ENCODE measurements at places on chromosomes 2 and 18.

DNA sequence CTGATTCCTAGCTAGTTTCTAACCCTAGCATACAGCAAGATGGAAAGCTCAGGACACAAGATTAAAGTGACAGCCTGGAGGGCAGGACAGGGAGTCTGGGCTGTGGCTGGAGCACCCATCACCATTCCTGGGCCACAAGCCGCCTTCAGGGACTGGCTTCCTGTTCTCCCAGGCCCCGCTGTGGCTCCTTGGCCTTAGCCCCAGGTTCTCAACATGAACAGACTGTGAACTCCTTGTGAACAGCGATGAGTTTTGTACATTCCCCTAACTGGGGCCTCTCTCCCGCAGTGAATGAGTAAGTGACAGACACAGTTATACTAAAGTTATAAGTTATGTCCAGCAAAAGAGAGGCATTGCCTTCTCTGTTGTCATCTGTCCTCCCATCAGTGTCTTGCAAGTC lies 35.9 kb upstream of the SLC14A1 start:
- DNase-seq, result no peak

DNA sequence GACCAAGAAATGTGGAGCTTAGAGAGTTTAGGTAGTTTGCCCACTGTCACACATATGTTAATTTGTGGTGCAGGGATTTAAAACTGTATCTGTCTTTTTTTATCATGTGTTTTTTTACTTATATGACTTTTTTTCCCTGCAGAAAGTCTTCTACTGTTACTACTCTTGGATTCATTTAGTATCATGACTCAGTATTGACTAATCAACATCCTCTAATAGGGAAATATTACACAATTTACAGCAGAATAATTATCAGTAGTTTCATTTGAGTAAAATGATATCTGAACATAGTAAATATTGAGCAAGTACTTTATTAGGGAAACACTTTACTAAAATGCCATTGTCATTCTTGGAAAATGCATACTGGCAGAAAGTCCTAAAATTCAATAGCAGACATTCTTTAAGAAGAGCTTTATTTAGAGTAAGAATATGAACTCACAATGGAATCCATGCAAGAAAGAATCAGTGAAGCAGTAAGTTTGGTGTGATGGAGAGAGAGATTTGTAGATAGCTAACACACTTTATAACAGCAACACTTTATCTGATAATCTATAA lies 425.9 kb upstream of the SLC8A1 start:
- no peak for DNase-seq

DNA sequence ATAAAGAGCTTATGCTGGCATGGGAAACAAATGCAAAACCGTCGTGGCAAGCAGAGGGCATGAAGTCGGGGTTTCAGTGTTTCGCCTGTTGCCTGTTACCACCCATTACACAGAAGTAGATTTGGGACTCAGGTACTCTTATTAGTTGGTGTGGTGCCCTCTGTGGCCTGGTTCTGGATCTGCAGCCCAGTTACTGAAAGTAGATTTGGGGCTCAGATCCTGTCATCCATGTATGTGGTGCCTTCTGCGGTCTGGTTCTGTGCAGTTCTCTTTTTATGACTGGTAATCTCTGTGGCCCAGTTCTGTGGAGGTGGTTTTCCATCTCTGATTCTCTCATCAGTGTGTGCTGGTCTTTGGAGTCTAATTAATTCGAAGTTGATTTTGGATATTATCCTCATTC lies 45.2 kb downstream of the ADNP2 start:
- DNase-seq, result peak; percentile 15

DNA sequence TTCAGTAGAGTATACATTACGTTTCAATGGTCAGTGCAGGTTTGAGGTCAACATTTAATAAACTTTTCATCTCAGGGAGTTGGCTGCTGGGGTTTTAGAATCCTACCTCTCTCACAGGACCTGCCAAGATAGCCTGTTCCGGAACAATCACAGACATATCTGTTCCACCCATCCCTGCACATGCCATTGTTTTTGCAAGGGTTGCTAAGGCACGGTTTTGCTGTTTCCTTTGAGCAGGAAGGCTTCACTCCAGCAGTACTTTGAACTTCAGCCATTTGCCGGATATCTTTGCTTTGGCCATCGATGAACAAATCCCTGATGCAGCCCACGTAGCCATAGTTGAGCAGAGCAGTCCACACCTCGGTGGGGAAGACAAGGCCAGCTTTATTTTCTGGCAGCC lies 493.8 kb downstream of the NRXN1 start:
- no peak for DNase-seq

DNA sequence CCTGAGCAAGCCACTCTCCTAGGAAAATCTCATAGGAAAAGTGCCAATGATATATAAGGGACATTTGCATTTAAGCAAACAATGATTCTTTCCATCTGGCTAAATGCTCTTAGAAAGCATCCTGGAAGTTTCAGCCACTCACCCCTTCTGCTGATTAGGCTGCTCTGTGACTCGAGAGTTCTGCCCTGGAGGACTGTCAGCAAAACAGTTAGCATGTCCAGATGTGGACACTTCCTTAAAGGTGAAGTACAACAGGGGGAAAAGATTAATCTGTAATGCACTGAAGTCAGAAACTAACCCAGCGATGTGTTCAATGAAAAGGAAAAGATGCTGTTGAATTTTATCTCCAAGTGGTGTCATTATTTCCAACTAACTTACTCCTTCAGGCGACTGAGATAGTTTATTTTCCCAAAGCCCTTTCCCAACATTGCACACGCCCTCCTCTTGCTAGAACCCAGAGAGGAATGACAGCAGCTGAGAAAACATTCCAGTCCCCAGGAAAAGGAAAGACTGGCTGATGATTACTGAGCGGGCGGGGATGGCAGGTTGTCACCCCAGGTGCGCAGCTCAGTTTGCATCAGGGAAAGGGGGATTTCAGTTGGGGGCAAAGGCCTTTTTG lies 214.0 kb downstream of the SS18 start:
- DNase-seq, result no peak

GRCh38 chr2:201233192-201233811 lies 27.0 kb upstream of the CASP8 start:
- peak; percentile 85 for DNase-seq

- DNase-seq, result no peak
These were observed 779 bp downstream of the DGKD start for GRCh38 chr2:233354971-233355574.

- DNase-seq, result no peak
These were observed 12.3 kb upstream of the TNFRSF11A start for GRCh38 chr18:62312851-62313250.

- DNase-seq, result no peak
These were observed 82.5 kb upstream of the STPG4 start for GRCh38 chr2:47237375-47238334.

- DNase-seq, result no peak
These were observed 78.2 kb downstream of the HRH4 start for GRCh38 chr18:24538414-24539264.

DNA sequence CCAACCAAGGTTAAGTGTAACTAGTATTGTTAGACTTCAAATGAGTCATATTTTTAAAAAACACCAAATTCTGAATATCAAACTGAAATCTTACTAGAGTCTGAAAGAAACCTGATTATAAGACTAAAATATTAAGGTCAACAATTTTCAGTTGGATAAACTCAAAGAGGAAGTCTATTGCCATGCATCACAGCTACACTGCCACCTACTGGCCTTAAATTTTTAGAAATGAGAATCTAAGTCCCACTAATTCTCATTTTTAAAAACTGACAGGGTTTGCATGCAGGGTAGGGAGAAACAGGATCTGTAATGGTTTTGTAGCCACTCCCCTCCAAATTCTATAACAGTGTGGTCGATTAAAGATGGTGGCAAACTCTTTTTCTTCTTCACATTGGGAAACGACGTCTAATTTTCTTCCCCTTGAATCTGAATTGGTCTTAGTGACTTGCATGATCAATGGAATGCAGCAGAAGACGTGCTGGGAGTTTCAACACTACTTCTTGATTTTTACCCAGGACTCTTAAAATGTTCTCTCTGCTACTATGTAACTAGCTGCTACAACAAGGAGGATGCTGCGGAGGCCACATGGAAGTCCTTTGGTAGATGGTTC lies 176.1 kb upstream of the SESTD1 start:
- no peak for DNase-seq

DNA sequence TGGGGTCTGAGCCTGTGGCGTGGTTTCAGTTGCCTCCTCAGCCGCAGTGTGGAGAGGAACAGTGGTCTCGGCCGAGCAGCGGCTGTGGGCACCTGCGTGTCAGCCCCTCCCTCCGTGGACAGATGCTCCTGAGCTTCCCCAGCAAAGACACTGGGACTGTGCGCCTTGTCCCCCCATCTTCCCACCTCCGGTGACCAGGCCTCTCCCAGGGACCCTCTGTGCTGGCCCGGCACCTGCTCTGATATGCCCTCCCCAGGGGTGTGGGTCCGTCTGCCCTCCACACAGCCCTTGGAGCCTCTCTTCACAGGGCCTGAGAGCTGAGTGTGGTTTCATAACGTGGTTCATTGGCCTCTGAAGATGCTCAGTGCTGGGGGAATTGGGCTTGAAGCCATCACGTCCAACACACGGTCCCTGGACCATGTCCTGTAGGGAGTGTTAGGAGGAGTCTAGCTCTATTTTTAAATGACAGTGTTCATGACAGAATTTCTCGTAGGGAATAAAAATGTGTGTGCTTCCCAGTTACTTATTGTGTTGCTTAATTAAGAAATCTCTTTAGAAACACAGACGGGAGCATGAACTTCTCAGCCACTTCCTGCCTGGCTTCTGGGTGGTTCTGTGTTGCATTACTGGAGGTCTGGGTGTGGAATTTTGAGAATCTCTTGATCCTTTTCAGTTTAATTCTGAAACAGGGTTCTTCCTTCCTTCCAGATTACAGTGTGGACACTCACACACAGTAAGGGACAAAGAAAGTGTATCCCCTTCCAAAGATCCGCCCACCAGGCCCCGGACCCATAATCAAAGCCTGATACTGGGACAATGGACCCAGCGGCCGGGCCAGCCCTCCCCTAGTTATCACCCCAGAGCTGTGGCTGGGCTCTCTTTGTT lies 110.7 kb downstream of the NFATC1 start:
- no peak for DNase-seq

- no peak for DNase-seq
These were observed 79.2 kb downstream of the HS1BP3 start for GRCh38 chr2:20571644-20572215.

GRCh38 chr18:63245600-63245999 lies 74.0 kb downstream of the BCL2 start:
- DNase-seq, result no peak

DNA sequence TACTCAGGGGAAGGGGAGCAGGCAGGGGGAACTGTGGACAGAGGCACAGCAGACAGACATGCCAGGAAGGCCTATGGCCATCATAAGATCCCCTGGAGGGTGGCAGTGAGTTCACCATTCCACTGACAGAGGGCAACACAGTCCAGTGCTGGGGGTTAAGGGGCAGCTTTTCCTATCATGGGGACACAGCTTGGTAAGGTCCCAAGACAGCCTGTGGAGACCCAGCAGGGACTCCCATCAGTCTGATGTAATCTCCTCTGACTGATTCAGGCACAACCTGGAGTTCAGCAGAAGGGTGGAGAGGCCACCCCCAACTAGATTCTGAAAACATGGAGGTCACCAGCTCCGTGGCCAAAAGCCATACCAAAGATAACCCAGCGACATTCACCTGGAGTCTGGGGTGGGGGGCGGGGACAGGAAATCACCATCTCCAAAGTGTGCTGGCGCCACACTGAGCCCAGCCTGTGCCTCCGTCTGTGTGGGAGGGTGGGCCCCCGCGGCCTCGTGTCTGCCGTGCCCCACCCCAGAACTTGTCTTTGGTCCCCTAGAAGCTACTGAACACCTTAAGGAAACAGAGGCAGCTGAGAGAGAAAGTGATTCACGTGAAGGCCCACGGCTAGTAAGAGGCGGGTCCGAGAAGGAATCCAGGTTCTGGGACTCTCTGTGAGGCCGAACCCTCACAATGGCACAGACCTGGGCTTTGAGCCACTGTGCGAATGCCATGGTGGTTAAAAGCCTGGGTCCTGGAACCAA lies 28.6 kb downstream of the DNMT3A start:
- DNase-seq, result peak; percentile 28

DNA sequence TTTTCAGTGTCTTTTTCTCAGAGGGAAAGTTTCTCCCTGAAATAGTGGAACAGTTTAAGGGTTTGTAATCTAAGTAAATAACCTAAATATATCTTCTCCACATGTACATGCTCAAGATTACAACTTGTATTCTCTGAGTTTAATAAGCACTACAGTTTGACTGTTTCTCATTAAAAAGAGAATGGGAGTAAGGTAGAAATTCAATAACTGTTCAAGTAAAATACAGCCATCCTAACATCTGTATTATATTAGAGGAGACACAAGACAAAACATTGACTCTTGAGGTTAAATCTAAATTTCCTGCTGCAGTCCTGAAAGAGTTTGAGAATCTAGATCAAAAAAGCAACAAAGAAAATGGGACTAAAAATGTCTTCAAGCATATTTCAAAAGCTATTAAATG lies 73.0 kb upstream of the ZNF397 start:
- DNase-seq, result no peak

DNA sequence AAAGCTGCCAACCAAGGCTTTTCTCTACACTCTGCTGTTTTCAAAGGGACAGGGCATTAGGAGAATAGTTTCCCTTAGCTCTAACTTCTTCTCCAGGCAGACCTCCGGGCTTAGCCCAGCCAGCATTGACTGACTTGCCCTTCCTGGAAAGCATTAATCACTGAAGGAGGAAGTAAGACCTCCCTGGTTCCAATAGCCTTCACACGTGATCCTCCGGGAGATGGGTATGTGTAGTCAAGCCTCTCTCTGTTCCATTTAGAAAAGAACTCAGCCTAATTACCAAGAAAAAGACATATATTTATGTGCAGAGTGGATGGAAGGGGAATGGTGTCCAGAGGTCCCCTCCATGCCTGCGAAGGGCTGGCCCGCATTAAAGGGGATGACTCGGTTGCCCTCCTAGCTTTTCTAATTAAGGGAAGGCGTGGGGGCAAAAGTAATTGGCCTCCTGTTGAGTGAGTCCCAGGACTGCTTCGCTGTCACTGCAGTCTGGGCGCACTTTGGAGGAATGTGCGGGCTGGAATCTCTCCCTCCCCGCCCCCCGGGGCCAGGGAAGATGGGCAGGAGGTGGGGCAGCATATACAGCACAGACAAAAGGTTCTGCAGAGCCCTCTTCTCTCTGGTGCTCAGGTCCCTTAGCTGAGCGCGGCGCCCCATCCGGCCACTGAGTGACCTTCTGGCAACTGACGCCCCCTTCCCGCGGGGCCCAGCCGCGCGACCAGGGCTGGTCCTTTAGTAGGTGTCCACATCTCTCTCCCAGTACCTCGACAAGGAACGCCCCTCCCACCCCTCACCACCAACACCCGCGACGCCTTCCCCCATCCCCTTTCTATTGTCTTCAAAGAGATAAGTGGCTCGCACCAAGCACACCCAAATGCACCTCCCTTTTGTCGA lies 686.0 kb downstream of the NRXN1 start:
- DNase-seq, result no peak

GRCh38 chr2:50720697-50721315 lies 311.1 kb downstream of the NRXN1 start:
- no peak for DNase-seq

DNA sequence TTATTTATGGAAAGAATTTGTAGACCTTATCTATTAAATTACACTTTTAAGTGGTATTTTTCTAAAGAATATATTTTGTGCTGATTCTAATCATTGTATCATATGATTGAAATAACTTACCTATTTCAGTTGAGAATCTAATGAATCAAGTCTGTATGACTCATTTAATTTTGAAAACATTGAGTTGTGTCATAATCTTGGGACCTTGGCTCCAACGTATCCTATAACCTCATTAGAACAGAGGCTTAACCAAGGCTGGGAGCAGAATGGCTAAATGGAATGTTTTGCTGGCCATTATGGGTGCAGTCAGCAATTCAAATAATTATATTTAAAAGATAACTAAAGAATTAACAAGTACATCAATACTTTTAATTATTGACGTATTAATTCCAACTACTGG lies 19.6 kb upstream of the GULP1 start:
- no peak for DNase-seq

GRCh38 chr2:193539188-193539587 lies 1344.5 kb upstream of the TMEFF2 start:
- no peak for DNase-seq
